ENCODE measurements at places on chromosomes 11 and 22.

DNA sequence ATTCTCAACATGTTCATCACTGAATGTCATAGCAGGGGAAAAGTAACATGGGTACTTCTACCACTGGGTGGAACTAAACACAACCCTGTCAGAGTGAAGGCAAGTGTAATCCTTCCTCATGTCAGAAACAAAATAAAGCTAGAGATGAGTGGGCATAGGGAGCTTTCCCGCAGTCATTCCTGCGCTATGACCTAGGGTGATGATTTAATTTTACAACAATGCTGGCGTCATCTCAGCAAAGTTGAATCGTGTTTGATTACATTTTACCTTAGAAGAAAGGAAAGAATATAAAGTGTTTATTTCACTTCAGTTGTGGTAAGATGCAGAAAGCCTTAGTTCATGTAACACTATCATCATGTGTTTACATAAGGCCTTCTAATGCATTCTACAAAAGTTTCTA is 355.6 kb downstream of the METTL15 start:
- DNase-seq: no peak

DNA sequence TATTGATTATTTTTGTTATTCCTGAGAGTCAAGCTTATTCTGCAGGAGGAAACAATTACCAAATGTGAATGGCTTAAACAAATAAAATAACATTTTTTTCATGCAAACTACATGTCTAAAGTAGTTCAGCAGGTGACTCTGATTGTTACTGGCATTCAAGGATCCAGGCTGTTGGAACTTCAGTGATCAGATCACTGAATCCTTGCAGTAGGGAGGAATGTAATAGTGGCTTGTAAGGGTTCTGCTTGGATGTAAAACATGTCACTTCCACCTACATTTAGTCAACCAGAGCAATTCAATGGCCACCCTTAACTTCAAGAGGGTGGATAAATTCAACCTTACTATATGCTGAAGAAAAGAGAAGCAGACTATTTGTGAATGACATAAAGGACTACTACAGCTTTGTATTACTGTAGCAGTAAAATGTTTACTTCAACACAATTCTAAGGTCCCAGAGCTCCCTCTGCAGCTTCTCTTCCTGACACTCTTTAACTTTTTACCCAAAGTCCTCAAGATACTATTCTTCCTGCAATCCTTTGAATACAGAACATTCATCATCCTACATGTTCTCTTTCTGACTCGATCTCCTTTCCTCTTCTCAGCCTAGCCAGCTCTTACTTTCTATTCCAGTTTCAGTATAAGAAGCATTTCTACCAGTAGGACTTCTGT is 284.0 kb downstream of the LRRC4C start:
- no peak for DNase-seq

- no peak for DNase-seq
Observed at GRCh38 chr11:22115470-22116029, 77.3 kb upstream of the ANO5 start.

- no peak for DNase-seq
Observed at GRCh38 chr11:36364551-36365325, 68.7 kb downstream of the PRR5L start.

- DNase-seq: no peak
Observed at GRCh38 chr11:97570636-97571035, 1180.8 kb downstream of the JRKL start.

GRCh38 chr11:17351510-17352176 is at the start of gene NCR3LG1:
Gene NCR3LG1 (plus strand): TSS chr11:17351800. CDS start chr11:17351970, 170 bp downstream.
- peak; percentile 19 for DNase-seq

DNA sequence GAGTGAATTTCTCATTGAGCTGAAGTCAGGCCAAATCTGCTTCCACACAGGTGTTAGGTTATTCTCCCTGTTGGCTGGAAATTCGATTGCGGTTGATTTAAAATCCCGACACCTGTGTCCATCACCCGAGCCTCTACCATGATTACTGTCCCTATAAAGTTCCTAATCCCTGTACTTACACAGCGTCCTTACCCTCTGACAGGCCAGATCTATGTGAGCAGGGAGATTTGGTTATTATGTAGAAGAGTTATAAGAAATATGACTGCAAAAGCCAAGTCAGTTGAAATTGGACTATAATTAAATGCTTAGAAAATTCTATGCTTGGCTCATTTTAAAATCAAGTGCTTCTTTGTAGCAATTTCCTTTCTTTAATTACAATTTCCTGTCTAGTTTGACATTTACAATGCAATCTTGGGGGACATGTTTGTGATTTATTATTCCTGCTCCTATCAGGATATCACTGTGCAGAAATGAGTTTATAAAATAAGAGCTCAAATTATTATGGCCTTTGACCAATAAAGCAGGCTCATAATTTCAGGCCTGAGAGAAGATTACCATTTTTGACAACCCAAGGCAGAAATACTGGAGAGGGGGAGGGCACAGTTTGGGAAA is 32.5 kb upstream of the LMO1 start:
- no peak for DNase-seq

GRCh38 chr11:59225017-59225416 is 12.3 kb upstream of the MPEG1 start:
- DNase-seq: no peak

DNA sequence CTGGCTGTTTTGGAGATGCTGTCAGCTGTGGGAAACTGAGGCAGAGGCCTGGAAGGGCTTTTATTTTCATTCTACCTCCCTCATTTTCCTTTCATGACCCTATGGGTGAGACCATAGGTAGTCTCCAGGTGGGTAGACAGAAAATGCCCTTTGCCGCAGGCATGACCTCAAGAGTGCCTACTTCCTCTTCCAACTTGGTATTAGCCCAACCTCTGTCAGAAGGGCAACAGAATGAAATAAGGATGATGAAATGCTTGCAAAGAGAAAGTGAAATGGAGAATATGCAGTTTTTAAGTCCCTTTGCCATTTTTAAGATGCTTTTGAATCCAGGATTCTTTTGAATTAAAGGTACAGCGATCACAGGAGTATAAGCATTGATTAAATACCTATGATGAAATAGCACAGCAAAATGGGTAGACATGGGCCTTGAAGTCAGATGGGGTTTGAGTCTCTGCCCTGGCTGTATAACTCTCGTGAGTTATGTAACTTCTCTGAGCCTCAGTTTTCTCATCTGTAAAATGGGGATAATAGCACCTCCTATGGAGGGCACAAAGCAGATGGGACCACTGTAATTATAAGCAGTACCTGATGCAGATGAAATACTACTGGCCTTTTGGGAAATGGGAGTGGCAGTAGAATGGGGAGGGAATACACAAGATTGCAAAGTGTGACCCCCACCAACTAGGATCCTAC is 3.7 kb downstream of the ASPHD2 start:
- no peak for DNase-seq

- DNase-seq: no peak
Observed at GRCh38 chr11:1076061-1076665, 1.5 kb downstream of the MUC2 start.

- DNase-seq: no peak
Observed at GRCh38 chr11:44621140-44621681, 55.7 kb downstream of the CD82 start.

DNA sequence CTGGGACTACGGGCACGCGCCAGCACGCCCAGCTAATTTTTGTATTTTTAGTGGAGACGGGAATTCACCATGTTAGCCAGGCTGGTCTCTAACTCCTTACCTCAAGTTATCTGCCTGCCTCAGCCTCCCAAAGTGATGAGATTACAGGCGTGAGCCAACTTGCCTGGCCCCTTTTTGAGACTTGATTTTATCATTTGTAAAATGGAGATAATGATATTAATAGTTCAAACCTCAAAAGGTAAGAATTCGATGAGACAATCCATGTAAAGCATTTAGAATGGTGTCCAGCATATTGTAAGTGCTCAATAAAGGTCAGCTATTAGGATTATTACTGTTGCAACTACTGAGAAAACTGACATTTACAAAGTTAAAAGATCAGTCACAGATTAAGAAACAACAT is 2.7 kb upstream of the BACE1 start:
- no peak for DNase-seq

DNA sequence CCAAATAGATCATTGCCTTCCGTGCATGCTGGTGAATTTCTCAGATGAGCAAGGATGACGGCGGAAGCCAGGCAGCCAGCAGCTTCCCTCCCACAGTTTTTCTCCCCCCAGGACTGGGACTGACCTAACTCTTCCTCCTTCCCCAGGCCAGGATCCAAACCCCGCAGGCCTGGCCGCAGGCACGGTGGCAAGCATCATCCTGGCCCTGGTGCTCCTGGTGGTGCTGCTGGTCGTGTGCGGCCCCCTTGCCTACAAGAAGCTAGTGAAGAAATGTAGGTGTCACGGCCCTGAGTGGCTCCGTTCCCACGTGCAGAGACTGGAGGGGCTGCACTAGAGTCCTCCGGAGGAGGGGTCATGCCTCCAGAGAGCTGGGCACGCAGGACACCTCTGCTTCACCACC is 20.5 kb downstream of the CD5 start:
- DNase-seq: no peak

DNA sequence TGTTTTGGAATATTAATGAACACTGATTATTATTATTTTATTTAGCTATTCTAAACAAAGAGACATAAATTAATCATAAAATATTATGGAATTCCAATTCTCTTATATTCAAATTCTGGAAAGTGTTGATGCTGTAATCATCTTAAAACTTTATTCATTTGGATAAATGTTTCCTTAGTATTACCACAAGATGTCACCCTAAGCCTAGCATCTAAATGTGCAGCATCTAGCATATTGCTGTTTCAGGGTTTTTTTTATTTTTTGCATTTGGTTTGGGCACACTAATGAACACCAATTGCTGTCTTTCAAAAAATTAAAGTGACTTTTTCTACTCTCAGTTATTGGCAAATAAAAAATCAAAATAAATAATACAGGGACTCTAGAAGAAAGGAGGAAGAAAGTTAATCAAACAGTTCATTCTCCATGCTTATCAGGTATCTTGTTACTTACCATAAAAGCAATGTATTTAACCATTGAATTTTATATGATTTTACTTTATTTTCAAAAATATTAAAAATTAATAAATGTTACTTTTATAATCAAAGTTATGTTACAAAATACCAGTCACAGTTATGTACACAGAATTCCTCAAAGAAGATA is 31.8 kb downstream of the DLG2 start:
- DNase-seq: no peak

- no peak for DNase-seq
Observed at GRCh38 chr11:127679816-127680545, 679.4 kb upstream of the KIRREL3 start.

- no peak for DNase-seq
Observed at GRCh38 chr22:45329530-45329936, 19.8 kb downstream of the FAM118A start.

DNA sequence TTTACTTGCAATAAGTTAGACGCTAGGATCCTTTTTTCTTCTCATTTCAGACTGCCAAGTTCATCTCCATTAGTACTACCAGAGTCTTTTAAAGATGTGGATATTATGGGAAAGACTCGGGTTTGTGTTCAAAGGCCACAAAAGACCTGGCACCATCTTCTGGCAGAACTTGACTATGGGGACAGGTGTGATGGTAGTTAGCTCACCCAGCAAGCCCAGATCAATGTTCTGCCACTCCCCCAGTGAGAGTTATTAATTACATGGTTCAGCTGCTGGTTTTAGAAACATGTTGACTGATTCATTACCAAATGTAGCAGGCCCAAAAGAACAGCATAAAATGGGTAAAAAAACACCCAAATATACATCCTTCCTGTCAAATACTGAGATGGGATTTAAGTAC is 333.5 kb upstream of the PITPNB start:
- DNase-seq: no peak

DNA sequence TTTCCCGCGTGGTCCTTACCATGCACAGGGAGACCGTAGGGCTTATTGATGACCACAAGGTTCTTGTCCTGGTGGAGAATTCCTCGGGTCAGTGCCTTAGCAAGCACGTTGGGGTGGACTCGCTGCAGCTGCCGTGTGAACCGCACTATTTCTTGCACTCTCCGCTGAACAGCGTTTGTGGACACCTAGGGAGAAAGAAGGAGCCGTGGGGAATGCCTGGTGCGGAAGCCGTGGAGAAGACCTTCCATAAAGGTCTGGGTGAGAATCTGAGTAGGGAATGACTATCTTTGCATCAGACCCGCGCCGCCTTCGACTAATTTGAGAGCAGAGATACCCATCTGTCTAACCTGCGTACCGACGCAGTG is 597 bp downstream of the RPUSD4 start:
- no peak for DNase-seq

DNA sequence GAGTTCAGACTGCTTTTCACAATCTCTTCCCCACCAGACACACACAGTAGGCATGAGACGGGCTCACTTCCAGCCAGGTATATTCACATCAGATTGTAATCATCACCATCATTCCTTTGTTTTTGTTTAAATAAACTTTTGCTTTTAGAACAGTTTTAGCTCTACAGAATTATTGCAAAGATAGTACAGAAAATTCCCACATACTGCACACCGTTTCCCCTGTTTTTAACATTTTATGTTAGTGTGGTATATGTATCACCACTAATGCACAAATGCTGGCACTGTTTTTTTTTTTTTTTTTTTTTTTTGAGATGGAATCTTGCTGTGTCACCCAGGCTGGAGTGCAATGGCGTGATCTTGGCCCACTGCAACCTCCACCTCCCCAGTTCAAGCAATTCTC is 83.3 kb upstream of the ANO1 start:
- DNase-seq: no peak

DNA sequence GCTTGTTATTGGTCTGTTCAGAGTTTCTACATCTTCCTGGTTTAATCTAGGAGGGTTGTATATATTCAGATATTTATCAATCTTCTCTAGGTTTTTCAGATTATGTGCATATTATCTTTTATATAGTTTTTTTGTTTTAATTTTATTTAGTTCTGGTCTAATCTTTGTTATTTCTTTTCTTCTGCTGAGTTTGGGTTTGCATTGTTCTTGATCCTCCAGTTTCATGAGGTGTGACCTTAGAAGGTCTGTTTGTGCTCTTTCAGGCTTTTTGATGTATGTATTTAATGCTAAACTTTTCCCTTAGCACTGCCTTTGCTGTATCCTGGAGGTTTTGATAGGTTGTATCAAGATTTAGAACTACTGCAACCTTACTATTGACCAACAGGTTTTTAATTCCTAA is 117.7 kb downstream of the VPREB1 start:
- DNase-seq: no peak

- no peak for DNase-seq
Observed at GRCh38 chr11:121119440-121119839, 18.4 kb downstream of the TECTA start.

DNA sequence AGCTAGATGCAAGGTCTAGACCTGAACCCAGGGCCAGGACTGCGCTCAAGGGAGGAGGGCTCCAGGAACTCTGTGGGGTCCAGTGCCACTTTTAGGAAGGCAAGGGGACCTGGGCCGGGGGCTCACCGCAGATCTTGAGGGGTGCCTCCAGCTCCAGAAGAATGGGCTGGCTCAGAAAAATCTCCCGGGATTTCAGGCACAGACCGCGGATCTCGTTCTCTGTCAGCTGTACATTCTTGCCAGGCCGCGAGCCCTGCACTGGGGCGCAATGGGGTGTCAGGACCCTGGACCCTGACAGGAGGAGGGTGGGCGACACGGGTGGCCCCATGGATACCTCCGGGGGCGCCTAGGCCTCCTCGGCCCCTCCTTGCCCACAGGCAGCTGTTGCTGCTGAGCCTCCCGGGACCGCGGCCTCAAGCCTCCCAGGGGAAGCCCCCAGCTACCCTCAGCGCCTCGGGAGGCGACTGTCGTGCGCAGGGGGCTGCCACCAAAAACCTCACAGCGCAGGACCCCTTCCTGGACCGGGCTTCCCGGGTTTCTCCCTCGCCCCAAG is 640 bp downstream of the PPP1CA start:
- no peak for DNase-seq
